RKO (cell line): ENCODE measurements at places on chromosomes 2 and 18.

DNA sequence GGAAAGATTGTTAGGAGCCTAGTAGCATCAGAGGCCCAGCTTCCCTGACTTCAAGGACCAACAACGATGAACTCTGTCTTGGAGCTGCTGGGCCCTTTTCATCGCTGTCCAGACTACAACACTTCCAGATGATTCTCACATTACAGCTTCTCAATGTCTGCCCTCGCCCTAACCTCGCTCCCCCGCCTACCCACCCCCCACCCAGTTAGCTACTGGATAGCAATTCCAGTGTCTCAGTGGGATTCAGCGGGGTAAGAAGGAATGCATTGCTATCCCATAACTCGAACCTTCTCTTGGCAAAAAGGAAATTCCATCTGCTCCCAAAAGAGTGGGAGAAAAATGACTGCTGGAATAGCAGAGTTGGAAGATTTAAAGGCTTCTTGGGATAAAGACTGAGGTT, 65.0 kb downstream of the RPL37A start:
- no peak for DNase-seq

- no peak for DNase-seq
Measured at GRCh38 chr18:30684825-30685481, 357.6 kb downstream of the DSC3 start.

GRCh38 chr2:7041421-7041820, 124.2 kb downstream of the RNF144A start:
- no peak for DNase-seq

DNA sequence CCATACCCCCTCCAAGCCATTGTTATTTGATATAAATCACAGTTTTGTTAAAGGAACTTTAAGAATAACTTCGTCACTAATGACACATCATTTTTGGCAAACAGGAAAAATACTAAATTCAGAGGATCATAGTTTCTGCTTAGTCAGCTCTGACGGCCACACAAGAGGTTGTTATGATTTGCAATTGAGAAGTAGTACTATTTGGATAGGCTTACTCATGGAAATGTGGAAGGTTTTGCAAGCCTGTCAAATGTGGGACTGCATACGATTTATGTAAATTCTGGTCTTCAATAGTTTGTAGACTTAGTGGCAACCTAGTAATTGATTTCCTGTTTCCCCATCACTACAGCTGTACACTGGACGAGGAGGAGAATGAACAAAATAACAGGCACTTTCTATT, 108.1 kb downstream of the ARHGEF33 start:
- DNase-seq: peak; percentile 85

DNA sequence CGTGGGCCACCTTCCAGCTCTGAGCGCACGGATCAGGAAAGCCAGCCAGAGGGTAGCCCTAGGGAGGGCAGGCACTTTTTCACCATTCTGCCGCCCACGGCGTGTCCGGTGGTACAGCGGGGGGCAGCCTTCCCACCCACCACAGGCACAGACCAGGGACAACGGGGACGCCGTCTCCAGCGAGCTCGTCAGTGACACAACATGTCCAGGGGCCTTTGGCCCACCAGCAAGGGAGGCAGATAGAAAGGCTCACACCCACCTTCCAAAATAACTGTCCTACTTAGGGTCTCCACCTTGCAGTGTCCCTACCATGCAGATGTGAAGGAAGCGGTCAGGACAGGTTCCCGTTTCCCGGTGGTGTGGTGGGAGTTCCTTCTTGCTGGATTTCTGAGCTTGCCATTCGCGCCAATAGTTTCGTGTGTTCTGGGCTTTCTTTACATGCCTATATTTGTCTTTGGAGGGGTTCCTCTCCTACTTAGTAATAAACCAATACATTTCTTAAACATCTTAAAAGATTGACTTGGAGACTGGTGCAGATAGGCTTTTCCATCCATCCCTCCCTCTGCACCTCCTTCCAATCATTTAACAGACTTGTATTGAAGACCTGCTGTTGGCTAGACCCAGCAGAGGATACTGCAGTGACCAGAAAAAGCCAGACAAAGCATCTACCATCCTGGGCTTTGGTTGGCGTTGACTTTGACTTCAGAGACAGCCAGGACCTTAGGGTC, 872 bp downstream of the ASB1 start:
- DNase-seq: peak; percentile 38

- peak; percentile 62 for DNase-seq
Measured at GRCh38 chr18:14577971-14578370, 34.6 kb upstream of the POTEC start.

DNA sequence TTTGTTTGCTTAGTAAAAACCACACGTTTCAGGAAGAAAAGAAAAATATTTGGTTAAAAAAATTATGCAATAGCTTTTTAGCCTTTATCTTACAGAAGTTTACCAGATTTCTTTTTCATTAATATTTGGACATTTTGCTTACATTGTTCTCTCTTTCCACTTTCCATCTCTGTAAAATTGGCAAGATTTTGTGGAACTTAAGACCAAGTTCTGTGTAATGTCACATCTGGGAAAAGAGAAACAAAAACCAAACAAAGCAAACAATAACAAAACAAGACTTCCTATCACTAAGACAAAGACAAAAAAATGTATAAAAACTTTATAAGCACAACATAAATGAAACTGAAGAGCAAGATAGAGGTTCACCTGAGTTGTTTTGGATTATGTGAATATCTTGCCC, 1392.1 kb upstream of the CELF4 start:
- no peak for DNase-seq

DNA sequence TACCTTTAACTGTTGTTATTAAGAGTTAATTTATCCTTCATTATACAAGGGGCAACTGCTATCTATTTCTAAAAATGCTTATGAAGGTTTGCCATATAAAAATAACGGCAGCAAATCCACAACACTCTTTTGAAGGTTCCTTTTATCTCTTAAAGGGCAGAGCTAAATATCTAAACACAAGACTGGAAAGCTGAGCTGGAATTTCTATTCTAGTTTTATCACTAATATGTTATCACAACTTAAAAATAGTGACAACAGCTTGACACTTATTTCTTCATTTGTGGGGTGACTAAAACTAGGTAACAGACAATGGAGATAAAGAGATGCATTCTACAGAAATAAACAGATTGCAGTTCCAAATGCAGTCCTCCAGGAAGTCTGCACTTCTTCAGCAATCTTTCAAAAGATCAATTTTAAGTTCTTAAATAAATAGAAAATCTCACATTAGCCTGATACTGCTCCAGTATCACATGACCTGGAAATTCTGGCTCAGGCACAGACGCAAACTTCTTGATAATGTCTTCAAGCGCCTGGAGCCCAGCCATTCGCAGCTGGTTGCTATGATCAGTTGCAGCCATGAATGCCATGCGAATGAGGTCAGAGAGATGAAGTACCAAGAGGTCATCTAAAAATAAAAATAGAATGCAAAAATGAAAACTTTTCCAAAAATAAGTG, 54.0 kb upstream of the STRN start:
- no peak for DNase-seq

DNA sequence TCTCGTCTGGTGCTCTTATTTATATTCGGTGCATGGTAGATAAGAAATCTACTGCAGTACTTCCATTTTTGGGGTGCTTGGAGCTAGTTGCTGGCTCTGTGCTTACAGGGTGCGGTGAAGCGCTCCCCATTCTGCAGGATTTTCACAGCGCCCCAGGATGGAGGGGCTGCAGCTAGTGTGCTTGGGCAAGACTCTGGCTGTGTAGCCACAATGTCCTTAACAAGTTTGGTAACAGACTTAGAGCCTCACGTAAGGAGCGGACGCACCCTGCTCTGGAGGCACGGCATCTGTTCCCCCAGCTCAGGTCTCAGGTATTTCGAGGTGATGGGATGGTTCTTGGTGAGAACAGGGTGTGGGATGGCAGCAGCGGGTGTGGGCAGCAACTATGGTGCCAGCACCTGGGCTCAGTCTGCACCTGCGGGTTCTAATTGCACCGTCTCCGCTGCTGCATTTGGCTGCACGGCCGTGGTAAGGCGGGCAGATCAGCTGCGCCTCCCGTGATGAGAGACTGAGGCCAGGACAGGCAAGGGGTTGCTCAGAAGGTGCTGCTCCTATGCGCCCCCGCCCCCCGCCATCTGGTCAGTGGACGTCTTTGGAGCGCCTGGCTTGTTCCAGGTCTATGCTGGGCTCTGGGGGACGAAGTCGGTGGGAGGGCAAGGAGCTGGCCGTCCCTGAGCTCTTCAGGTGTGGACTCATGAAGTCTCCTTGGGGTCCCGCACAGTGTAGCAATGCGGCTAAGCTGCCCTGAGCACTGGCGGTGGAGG, 20.1 kb upstream of the ALLC start:
- no peak for DNase-seq

DNA sequence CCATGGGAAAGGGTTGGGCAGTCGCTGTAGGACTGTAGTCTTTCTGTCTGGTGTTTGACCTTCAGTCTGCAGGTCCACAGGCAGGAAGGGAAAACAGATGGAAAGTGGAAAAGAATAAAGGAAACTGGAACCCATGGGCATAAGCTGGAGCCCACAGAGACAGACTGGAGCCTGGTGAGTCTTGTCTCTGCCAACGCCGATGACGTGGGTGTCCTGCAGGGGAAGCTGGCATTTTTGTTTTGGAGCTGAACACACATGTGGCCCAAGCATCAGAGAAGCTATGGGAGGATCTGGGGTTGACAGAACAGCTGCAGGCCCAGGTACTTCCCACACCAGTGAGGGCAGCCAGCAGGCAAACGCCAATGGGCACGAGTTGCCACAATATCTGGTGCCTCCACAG, 28.2 kb upstream of the SOCS6 start:
- no peak for DNase-seq

- no peak for DNase-seq
Measured at GRCh38 chr2:73373344-73373743, 12.3 kb upstream of the ALMS1 start.
